ENCODE measurements at places on chromosomes 7 and 10.

GRCh38 chr7:149021725-149022062, 6.6 kb downstream of the PDIA4 start:
- DNase-seq, result no peak

- DNase-seq, result peak; percentile 11
Observed at GRCh38 chr7:3302681-3303320, 1.7 kb downstream of the SDK1 start.

DNA sequence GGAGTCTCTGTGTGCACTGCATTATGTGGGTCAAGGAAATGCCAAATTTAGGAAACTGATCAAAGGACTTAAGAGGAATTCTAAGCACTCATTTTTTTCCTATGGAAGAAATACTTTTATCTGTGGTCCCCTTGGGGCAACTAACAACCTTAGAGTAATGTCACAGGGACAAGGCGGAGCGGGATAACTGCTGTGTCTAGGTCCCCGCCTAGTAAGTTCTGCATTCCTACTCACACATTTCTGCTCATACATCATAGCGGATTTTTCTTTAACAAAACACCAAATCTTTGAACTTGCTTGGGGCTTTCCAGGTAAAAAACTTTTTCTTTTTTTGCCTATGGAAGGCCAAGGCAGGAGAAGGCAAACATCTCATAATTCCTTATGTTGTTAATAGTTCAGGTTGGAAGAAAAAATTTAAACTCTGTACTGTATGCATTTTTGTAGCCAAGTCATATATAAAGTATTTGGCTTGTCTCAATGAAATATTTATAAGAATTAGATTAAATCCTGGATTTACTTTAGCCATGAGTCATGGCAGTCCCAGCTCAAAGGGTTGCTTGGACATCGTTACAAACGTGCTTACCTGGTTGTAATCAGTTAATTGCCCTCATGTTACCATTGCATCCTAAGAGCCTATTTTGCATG, 285.0 kb downstream of the PHTF2 start:
- DNase-seq, result no peak

DNA sequence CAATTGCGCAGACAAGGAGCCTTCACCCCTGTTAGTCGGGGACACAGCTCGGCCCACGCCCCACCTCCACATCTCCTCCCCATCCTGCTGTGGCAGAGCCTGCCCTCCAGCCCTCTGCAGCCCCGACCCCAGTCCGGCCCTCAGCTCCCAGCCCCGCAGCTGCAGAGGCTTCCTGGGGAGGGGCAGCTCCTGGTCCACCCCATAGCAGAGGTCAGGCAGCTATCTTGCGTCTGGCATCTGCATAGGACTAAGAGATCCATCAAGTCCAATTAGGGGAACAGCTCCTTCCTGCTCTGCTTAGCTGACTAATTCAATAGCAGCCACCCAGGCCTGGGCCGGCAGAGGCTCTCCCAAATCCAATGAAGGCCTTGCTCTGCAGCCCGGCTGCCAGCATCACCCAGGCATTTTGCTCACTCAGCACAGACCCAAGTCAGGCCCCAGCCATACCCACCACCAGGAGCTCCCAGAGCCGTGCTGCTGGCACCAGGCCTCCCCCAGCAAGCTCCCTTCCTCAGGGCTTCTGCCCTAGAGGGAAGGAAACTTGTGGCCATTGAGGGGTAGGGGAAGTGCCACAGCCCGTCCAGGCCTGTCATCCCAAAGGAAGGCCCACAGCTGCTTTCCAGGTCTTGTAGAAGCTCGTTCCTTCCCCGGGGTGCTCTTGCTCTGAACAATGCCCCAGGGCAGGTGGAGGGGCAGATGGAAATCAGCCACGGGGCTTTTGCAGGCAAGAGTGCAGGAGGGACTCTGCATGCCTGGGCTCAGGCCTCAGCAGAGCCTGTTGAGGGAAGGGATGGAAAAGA, 106.2 kb upstream of the RET start:
- DNase-seq, result no peak

GRCh38 chr10:44988957-44989585, 10.5 kb upstream of the DEPP1 start:
- DNase-seq, result no peak

DNA sequence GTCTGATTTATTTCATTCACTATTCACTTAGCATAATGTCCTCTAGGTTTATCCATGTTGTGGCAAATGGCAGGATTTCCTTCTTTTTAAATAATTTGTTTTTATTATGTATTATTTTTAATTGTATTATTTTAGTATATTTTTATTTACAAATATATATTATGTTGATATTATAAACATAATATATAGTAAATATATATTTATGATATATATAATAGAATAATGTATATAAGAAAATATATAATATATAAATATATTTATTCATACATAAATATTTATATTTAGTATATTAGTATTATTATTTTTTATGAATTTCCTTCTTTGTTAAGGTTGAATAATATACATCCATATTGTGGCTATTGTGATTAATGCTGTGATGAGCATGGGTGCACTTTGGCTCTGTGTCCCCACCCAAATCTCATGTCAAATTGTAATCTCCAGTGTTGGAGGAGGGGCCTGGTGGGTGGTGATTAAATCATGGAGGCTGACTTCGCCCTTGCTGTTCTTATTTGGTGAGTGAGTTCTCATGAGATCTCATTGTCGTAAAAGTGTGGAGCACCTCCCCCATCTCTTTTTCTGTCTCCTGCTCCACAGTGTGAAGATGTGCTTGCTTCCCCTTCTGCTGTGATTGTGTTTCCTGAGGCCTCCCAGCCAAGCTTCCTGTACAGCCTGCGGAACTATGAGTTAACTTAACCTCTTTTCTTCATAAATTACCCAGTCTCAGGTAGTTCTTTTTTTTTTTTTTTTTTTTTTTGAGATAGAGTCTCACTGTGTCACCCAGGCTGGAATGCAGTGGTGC, 52.3 kb upstream of the CYP2C18 start:
- DNase-seq, result no peak

GRCh38 chr7:91109200-91109599, 155.0 kb upstream of the FZD1 start:
- no peak for DNase-seq

DNA sequence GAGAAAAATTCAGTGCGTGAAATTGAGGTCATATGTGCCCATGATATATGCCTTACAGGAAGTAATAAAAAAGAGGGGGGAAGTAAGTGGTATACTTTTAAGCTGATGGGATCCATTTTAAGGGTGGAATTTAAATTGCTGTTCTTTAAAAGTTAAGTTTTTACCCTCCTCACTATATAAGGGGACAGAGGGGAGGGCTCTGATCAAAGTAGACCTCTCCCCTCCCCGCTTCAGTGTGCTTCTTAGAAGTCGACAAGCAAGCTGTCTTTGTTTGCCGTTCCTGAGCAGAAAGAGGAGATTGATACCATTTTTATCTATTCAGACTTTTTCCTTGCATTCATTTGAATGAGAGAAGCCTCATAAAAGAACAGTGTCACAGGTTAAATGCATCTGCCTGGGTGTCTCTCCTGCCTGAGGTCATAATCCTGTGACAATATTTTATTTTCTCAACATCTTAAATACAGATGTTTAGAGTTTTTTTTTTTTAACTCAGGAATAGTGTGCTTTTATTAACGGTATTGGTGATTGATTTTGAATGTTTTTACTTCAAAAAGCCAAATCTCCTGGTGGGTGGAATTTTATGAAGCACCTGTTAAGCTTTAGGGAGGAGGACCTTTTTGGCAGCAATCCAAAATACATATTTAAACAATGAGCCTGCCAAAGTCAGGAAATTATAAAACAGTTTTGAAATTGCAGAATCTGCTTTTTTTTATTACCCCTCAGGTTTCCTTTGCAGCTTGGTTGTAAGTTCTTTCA, 141.7 kb downstream of the KAT6B start:
- no peak for DNase-seq

DNA sequence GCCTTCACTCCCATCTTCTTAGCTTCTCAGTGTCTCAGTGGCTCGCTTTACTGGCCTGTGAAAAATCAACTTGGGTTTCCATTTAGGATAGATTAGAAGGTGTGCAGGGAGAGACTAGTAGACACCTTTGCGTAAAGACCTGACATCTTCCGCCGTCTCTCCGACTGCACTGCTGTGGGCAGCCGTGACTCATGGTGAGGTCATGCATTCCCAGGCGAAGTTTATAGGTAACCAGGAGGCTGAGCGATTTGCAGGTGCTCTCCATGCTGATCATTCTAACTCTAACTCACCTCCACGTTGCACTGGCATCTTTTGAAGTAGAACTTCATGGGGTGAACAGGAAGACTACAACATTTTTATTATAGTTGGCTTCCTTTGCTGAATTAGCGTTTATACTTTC, 68.0 kb upstream of the ZNF438 start:
- DNase-seq, result no peak

- DNase-seq, result no peak
Observed at GRCh38 chr10:12526311-12526710, 177.0 kb downstream of the CAMK1D start.

- DNase-seq, result no peak
Observed at GRCh38 chr10:8758029-8758428, 703.5 kb downstream of the GATA3 start.

- DNase-seq, result no peak
Observed at GRCh38 chr7:20235288-20235687, 18.1 kb upstream of the MACC1 start.

DNA sequence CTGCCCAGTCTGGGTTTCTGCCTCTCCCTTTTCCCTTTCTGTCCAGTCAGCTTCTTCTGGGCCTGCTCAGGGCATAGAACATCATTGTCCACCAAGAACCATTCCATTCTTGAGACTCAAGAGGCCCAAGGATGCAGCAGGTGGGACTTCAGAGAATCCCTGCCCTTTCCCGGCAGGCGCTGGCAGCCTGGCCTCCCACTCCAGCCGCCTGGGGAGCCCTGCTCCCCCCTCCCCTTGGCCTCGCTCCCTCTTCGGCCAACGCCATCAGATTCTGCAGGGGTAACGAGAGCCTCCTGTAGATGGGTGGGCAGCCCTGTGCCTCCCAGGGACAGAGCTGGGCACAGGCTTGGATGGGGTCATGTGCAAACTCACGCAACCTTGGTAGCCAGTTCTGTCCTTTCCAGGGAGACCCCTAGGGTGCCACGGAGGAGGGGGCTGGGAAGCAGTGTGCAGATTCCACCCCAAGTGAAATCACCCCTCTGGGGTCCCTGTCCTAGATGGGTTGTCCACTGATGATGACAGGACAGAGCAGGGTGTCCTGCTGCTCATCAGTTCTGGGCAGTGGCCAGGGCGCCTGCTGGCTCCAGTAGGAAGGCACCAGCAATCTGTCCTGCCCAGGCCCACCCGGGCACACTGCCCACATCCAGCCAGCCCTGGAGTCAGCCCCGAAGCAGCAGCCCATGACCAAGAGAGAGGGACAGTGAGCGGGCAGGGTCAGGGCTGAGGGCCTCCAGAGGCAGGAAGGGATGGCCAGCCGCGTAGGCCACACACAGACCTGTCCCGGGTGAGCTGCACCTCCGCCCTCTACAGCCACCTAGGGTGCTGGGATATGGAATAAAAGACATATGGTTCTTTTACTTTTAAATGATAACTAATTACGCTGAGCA, 47.7 kb downstream of the RASGEF1A start:
- no peak for DNase-seq

GRCh38 chr7:49327155-49327554, 402.8 kb downstream of the CDC14C start:
- no peak for DNase-seq

GRCh38 chr7:50555594-50556140, 9.5 kb downstream of the DDC start:
- DNase-seq, result no peak

- DNase-seq, result no peak
Observed at GRCh38 chr7:81301815-81302214, 383.0 kb upstream of the SEMA3C start.

DNA sequence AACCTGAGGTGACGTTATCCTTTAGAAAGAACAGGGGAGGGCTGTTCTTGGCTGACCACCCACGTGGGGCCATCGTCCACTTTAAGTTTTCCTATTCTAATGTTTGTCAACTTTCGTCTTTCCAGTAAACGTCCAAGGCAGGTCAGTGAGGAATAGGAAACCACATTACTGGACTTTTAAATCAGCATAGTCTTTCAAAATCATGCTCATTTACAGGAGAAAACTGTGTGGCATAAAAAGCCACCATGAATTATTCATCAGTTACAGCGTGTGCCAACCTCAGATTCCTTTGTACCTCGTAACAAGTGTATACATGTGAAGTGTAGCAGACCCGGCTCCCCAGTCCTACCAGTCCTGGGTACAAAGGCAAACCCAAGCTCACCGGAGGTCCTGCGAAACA, 25.1 kb upstream of the ABLIM1 start:
- no peak for DNase-seq

DNA sequence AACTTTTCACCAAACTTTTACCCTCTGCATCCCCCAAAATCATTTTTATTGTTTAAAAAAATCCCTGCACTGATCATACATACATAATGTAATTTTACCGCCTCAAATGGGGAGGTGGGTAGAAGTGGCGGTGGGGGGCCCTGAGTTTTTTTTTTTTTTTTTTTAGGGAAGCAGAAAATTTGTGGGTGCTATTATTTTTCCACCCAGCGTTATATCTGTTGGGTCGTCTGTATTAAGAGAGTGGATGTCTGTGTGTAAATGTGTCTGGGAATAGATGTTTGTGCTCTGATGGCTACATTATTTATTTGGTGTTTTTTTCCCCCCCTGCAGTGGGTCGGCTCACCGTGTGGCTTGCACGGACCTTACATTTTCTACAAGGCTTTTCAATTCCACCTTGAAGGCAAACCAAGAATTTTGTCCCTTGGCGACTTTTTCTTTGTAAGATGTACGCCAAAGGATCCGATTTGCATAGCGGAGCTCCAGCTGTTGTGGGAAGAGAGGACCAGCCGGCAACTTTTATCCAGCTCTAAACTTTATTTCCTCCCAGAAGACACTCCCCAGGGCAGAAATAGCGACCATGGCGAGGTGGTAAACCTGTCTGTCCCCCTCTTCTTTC, 438 bp downstream of the ARID5B start:
- DNase-seq, result no peak

DNA sequence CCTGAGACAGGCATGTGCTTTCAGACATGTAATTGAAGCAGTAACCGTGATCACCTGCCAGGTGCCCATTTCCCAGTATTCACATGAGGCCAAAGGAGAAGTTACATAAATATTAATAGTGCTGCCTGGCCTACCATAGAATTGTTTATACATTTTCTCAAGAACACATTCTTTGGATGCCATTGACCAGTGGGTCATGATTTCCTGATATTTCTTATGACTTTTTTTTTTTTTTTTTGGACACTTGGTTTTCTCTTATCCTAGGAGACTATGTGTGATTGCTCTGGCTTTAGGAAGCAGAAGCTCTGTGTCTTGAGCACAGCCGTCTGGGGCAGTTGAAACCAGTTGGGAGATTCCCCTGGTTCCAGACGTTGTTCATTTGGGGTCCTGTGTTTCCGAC, 143.9 kb upstream of the NPS start:
- no peak for DNase-seq

- DNase-seq, result no peak
Observed at GRCh38 chr10:131746785-131747184, 154.0 kb upstream of the PPP2R2D start.
